ENCODE measurements at places on chromosomes 13 and 19. TPM values are rescaled to one million over a fixed set of nuclear protein-coding genes. Genes with fewer than 3 reads are reported as not detected.

DNA sequence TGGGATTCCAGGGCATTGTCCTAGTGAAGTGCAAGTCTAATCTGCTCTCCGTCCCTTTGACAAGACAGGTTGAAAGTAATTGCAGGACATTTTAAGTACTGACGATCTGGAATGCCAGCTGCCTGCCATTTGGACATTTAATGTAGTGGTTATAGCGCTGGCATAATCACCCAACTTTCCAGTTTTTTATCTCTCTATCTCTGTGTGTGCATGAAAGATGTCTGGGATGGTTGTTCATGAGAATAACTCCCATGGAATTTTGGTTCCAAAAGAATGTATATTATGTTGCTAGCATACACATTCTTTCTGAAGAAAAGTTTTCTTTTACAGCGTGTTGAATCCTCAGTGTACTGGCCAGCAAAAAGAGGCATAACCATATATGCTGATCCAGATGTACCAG is 53.6 kb downstream of the TDRD12 start:
- no peak for DNase-seq

- DNase-seq: no peak
Observed at GRCh38 chr19:39949026-39949747, 14.8 kb upstream of the FCGBP start.

GPALPP1 gene
- total RNA-seq: 25.1 TPM

- no peak for DNase-seq
Observed at GRCh38 chr19:1291761-1292418, 6.2 kb downstream of the EFNA2 start.

DNA sequence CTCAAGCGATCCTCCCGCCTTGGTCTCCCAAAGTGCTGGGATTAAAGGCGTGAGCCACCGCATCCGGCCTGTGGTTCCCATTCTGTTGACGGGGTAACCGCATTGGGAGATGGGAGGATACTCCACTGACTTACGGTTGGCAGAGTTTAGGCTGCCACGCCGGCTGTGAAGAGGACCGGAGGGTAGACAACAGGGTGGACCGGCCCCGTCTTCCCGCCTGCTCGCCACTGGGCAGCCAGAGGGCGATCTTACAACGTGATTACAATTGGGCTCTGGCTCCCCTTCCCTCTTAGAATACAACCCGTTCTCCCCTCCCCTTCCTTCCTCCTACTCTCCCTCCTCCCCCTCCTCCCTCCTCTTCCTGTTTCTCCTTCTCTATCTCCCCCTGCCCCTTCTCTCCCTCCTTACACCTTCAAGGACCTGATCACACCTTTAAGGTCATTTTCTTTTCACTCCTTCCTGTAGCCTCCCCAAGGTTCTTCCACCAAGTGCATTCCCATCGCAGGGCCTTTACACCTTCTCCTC is 957 bp upstream of the CCDC194 start:
- peak; percentile 50 for DNase-seq

DNA sequence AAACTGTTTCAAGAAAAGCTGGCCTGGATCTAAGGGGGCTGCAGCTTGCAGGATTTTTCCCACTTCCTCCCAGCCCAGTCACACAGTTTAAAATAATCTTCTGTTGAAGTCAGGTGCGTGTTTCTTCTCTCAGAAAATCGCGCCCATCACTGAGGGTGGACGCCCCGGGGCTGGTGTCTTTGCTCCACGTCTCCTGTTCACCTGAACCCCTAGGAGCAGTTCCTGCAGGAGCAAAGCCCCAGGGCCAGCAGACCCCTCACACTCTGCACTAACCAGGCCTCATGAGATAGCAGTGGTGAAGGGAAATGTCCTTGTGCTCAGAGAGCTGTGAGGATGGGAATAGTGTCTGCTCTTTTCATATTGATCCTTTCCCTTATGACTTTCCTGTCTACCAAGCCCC is 920 bp upstream of the SIGLEC7 start:
- no peak for DNase-seq

DNA sequence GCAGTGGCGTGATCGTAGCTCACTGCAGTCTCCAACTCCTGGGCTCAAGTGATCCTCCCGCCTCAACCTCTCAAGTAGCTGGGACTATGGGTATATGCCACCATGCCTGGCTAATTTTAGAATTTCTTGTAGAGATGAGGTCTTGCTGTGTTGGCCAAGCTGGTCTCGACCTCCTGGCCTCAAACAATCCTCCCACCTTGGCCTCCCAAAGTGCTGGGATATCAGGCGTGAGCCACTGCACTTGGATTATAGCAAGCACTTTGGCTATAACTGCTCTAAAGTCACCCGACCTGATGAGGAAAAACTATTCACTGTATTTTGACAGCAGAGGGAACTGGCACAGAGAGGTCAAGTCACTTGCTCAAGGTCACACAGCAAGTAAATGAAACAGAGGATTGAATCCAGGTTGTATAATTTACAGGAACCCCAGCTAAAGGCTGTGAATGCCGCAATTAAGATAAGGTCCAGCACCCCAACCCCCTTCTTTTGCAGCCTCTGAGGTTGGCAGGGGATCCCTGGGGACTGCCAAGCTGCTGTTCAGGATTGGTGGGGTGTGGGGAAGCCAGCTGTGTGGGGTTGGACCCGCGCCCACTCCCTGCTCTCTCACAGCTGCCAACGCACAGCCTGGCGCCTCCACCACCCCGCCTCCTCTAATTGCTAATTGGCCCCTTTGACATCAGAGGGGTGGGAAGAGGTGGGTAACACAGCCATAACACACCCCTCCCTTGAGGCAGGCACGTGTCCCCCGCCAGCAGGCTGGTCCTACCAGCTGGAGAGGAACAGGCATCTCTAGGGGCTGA is 6.0 kb downstream of the TMIGD2 start:
- no peak for DNase-seq

DMKN gene
- total RNA-seq: 150 TPM

TRPC4 gene
- 2.9 TPM for total RNA-seq

DNA sequence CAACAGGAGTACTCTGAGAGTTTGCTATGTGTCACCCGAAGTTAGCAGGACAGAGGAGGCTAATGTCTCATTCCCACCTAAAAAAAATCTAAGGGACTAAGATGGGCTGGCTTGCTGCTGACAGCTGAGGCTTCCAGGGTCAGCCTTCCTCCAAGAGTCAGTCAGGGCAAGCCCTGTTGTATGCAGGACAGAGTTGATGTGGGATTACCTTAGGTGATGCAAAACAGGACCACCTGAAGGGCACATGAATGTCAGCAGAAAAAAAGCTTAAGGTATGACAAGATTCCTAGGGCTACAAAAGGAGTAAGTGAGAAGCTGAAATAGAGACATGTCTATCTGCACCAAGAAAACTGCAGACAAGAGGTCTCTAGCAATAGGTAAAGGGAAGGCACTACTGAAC is 151.5 kb downstream of the NHLRC3 start:
- no peak for DNase-seq

CASP14 gene
- total RNA-seq: 0.16 TPM

SBSN gene
- not detected for total RNA-seq

ZNF865 gene
- 17.4 TPM for total RNA-seq

GRCh38 chr13:107070792-107071191 is 502.9 kb upstream of the ARGLU1 start:
- DNase-seq: no peak

STXBP2 gene
- 136 TPM for total RNA-seq

DNA sequence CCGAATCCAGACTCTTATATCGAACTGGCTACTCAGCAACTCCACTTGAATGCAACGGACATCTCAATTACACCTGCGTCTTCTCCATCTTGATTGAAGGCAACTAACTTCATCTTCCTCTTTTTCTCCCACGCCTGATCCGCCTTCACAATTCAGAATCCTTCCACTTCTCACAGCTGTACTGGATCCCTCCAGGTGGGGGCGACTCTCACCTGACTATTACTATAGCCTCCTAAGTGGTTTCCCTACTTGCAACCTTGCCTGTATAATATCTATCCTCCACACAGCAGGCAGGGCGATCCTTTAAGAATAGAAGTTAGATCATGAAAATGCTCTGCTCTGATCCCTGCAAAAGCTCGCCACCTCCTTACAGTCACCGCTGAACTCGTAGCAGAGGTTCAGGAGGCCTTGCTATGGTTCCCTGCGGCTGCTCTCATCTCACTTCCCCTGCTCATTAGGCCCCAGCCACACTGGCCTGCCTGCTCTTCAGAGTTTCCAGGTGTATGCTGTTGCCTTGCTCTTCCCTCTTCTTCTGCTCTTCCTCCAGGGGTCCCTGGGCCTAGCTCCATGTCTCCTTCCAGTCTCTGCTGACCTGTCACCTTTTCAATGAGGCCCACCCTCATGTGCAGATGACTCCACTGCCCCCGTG is 31.9 kb downstream of the RFXAP start:
- no peak for DNase-seq

LATS2 gene
- 26.3 TPM for total RNA-seq

GRCh38 chr13:54805743-54806142 is 1777.1 kb downstream of the OLFM4 start:
- DNase-seq: no peak

GRCh38 chr19:35872180-35872579 is 3.8 kb downstream of the APLP1 start:
- DNase-seq: no peak

CEACAM3 gene
- 0.69 TPM for total RNA-seq

- peak; percentile 66 for DNase-seq
Observed at GRCh38 chr19:52896431-52897137, 851 bp downstream of the ZNF320 start.

GRCh38 chr13:19519049-19519448 is 42.3 kb downstream of the TPTE2 start:
- DNase-seq: no peak

GAPDHS gene
- total RNA-seq: not detected

GRCh38 chr19:10115392-10116084 is 4.0 kb downstream of the P2RY11 start:
- DNase-seq: no peak

- no peak for DNase-seq
Observed at GRCh38 chr19:30341611-30342201, 30.5 kb upstream of the ZNF536 start.

CXCL17 gene
- total RNA-seq: not detected

OR7C1 gene
- 0.19 TPM for total RNA-seq

C3 gene
- 3,831 TPM for total RNA-seq

AMH gene
- total RNA-seq: 1.0 TPM

DNA sequence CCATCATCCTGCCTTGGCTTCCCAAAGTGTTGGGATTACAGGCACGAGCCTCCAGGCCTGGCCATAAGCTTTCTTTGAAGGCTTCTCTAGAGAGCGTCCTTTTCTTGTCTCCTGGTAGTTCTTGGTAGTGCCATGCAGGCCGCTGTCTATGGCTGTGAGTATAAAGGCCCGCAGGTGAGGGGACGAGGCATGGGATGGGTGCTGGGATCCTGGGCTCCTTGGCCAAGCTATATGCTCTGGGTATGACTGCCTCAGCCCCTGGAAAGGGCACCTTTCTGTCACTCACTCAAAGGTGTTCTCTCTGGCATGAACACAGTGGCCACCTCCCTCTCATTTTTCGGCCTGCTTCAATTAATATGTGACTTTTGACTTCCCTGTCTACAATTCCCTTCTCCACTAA is 6.3 kb upstream of the ABCC4 start:
- no peak for DNase-seq

DNA sequence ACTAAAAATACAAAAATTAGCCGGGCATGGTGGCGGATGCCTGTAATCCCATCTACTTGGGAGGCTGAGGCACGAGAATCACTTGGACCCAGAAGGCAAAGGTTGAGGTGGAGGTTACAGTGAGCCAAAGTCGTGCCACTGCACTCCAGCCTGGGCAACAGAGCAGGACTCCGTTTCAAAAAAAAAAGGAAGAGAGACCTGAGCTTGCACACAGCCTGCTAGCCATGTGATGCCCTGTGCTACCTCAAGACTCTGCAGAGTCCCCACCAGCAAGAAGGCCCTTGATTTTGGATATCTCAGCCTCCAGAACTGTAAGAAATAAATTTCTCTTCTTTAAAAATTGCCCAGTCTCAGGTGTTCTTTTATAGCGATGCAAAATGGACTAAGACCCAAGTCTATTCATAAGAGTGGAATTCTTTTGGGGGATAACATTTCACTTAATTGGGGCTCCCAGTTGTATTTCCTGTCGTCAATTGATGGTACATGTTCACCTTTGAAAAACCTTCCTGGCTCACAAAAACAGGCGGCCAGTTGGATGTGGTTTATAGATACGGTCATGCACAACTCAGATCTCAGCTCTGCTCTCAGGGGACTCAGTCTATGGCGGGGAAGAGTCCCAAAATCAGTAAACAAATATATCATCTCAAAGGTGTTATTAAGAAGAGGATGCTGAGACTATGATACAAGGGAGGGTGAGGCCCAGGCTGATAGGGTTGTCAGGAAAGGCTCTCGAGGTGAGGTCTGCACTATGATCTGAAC is 2.4 kb upstream of the CHERP start:
- no peak for DNase-seq

- DNase-seq: no peak
Observed at GRCh38 chr13:95741584-95742563, 64.9 kb downstream of the DNAJC3 start.
